ENCODE measurements at places on chromosomes 11 and 22.

GRCh38 chr11:33532720-33533385 is 167.8 kb downstream of the C11orf91 start:
- no peak for DNase-seq

DNA sequence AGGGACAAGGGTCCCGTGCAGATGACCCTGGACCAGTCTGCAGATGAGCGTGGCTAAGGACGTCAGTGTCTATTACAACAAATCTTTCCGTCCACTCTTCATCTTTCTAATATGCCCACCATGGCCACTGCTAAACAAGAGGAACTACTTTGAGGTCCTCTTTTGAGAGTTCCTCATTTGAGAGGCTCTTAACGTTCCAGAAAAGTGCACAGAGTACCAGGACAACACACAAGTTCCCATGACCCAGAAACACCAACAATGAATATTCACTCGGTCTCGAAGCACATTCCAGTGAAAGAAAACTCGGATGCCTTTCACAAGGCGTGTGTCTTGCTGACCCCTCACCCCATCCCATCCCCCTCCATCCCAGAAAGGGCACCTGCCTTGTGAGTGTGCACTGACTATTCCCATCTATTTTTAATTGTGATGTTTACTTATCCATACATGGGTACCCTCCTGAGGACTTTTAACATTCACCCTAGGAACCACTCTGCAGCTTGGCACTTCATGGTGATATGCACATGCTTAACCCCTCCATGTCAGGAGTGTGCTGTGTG is 157.0 kb downstream of the SHANK2 start:
- no peak for DNase-seq

DNA sequence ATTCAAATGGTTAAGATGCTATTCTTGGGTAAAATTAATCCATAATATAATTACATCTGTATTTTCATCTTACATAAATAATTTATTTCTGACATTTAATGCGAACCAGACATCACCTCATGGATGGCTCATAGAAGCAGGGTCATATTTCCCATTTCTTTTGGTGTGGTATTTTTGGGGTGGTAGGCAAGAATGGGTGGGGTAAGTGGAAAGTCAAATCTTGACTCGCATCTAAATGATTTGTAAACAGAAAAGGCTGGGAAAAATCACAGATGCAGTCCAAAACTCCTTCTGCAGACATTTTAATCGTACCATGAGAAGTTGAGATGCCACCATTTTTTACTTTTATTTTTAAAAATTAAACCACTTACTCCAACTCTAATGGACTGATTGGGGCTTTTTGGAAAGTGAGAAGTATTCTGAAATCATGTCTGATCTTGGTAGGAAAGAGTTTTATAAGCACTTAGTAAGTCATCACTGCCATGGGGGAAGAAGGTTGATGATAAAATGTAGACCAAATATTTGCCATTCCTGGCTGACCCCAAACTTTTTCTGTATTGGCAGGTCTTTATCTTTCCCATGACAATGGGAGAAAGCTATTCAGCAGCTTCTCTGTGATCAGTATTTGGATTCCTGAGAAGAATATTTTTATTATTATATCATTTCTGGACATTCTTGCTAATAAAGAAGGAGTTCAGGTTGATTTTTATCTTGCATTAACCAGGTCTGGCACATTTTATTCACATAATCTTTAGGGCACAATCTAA is 47.2 kb upstream of the BLID start:
- DNase-seq: no peak

- DNase-seq: no peak
These were observed 13.8 kb upstream of the SERPIND1 start for GRCh38 chr22:20760084-20760483.

- DNase-seq: no peak
These were observed 15.1 kb downstream of the JHY start for GRCh38 chr11:122897606-122898210.

Measured in stimulated activated CD8-positive, alpha-beta memory T cell treated with anti-CD3 and anti-CD28 coated beads, Interleukin-12 subunit alpha, Interleukin-12 subunit beta, amount 100 ng/mL, for 1 hour (primary cell).